ENCODE measurements at places on chromosomes 7 and 10.
A peak's percentile ranks its signal among the peaks of the same experiment; 100 is the strongest.

GRCh38 chr7:155344618-155345433 is 47.1 kb downstream of the INSIG1 start:
- peak; percentile 95 for DNase-seq

- no peak for DNase-seq
These were observed 2.4 kb downstream of the TRA2A start for GRCh38 chr7:23529262-23529859.

GRCh38 chr10:34319197-34319846 is 495.8 kb downstream of the PARD3 start:
- DNase-seq = no peak

- no peak for DNase-seq
These were observed 66.8 kb upstream of the CCNJ start for GRCh38 chr10:95976362-95977229.

GRCh38 chr7:40015790-40016296 is 65.8 kb downstream of the CDK13 start:
- peak; percentile 22 for DNase-seq

DNA sequence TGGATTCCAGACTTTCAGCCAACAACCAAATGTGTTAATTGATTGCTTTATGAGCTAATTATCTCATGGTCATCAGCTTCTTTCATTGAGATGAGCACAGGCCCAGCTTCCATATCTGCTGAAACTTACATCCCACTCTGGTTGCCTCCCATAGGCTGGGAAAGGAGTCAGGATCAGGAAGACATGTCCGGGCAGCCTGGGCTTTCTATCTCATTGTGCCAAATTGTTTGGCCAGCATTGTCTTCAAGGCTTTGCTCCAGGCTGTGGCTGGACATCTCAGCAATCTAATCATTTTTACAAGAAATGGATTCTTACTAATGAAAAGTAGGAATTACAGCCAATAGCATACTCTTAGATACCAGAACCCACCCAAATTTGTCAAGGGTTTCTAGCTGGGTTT is 295.2 kb downstream of the CXCL12 start:
- no peak for DNase-seq

DNA sequence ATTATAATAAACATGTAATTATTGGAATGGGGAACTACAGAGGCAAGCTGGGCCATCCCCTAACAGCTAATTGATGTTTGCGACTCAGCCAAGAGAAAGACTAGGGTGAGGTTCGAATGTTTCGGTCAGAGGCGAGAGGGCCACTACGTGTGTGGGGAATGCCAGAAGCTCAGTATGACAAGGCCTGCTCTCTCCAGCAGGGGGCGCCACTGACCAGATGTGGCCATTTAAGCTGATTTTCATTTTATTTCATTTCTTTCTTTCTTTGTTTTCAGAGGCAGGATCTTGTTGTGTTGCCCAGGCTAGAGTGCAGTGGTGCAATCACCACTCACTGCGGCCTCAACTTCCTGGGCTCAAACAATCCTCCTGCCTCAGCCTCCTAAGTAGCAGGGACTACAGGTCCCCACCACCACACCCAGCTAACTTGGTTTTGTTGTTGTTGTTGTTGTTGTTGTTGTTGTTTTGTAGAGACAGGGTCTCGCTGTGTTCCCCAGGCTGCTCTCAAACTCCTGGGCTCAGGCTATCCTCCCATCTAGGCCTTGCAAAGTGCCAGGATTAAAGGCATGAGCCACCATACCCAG is 38.1 kb downstream of the TMEM130 start:
- no peak for DNase-seq

DNA sequence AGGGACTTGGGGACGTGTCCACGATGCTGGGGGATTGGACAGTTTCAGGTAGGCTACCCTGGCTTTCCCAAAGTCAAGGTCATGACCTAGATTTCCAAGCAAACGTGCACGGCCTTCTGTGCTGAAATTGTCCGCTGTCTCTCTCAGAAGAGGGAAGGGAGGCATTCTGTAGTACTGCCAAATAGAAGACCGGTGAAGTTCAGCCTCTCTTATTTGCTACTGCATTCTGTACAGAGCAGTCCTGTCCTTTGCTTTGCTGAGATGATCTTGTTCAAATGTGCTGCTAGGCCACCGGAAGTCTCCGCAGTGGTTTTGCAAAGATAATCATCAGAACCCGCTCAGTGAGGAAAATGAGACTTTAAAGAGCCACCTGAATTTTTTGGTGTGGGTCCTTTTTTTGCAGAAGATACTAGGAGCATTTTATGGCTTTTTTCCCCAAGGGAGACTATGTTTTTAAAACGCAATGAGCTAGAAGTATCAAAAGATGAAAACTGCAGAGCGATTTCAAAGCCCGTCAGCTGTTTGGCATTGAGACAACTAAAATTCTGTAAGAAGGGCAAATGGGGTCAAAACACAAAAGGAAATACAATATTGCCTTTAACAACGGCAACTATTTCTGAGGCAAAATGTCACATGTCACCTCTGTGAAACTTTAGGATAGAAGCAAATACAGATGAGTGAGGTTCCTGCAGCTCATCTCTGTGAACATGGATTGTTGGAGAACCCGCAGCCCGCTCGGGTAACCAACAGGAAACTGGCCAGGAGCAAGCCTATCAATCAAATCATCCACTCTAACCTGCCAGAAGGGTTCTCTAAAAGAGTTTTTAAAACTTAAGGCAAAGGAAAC is 1.3 kb upstream of the NMT2 start:
- no peak for DNase-seq

- DNase-seq = peak; percentile 64
These were observed 171.2 kb upstream of the TNRC18 start for GRCh38 chr7:5594616-5595544.

- DNase-seq = no peak
These were observed 62.5 kb upstream of the INPP5A start for GRCh38 chr10:132475086-132475485.

GRCh38 chr10:60513281-60513680 is 123.6 kb upstream of the ANK3 start:
- DNase-seq = no peak

DNA sequence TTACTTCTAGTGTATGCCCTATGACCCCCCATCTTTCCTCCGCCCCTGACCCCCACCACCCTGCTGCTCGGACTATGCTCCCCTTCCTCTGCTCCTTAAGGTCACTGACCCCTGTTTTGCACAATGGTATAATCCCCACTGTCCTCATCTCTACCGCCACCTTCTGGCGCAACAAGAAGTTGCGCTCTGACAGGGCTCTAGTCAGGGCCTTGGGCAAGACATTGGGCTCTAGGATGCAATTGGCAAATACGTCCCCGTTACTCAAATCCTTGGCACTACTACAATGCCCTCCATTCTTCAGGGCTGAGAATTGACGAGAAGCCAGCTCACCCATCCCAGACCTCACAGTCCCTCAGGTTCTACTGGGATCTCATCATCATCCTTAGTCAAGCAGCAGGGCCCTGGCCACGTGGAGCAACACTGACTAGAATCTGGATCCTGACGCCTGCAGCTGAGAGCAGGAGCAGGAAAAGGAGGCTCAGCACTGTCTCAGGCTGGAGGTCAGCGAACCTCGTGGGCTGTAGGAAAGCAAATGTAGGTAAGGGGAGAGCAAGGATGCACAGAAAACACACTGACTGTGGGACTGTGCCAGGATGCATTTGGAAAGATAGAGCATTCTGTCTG is 10.6 kb downstream of the LRIT2 start:
- DNase-seq = no peak

DNA sequence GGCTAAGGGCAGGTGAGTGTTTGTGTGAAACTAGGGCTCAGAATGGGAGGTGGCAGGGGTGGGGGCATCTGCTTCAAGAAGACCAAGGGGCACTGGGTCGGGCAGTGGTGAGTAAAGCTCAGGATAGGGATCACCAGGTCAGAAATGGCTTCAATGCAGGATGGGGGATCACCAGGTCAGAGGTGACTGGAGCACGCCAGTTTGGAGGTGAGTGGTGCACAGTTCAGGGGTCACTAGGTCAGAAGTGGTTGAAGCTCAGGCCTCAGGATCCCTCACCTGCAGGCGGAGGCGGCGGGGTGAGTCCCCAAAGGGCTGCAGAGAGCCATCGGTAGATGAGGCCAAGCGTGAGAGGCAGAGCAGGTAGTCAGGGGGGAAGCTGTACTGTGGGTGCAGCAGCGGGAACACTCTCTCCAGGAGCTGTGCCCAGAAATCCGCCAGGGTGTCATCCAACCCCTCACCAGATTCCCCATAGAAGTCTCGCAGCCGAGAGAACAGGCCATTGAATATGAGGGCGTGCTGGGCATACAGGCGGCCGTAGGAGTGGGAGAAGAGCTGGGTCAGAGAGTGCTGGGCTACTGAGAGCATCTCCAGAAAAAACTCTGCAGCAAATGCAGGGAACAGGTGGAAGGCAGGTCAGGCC is 1.8 kb downstream of the GPC2 start:
- no peak for DNase-seq

GRCh38 chr7:122831436-122831835 is 54.8 kb downstream of the CADPS2 start:
- no peak for DNase-seq

DNA sequence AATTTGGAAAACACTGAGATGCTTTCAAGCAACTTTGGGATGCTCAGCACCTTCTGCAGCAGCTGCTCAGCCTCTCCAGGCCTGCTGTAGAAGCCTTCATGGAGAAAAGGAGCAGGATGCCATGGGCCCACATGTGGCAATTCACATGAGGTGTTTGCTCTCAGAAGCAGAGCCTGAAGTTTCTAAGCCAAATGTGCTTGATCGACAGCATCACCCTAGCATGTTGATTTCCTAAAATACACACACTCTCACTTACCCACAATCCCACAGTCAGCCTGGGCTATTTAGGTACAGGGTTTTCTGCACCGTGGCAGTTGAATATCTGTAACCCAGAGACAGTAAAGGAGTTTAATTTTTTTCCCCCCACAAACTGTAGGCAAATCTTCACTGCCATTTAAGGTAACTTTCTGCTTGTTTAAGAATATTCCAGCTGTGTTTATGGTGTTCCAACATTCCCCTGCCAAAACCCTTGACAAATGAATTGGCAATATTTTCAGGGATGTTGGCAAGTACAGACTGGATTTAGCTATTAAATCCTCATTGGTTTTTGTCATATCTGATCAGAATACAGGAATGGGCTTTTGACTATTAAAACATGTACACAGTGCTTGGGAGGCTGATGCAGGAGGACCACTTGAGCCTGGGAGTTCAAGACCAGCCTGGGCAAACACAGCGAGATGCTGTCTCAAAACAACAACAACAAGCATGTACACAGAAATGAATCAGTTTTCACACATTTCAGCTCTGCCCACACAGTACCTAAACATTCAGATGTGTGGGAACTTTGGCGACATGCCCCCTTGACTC is 244.2 kb downstream of the CELF2 start:
- DNase-seq = no peak

GRCh38 chr10:107434854-107435253 is 270.3 kb upstream of the SORCS1 start:
- no peak for DNase-seq

DNA sequence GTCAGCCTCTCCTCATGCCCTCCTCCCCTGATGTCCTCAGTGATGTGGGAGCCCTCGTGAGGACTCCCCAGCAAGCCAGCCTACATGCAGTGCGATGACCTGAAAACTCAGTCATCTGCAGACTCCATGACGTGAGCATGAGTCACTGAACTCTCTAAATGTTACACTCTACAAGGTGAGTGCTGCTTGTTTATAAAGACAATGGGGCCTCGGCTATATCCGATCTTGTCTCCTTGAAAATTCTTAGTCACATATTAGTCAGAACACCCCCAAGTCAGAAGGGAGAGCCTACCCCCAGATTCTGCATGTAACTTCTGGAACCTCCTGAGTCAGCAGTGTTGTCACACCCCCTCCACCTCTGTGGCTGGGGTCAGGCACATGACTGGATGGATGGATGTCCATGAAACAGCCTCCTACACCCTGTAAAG is 673.8 kb downstream of the INHBA start:
- DNase-seq = no peak

- no peak for DNase-seq
These were observed 60.4 kb upstream of the NCAPG2 start for GRCh38 chr7:158765020-158765419.

DNA sequence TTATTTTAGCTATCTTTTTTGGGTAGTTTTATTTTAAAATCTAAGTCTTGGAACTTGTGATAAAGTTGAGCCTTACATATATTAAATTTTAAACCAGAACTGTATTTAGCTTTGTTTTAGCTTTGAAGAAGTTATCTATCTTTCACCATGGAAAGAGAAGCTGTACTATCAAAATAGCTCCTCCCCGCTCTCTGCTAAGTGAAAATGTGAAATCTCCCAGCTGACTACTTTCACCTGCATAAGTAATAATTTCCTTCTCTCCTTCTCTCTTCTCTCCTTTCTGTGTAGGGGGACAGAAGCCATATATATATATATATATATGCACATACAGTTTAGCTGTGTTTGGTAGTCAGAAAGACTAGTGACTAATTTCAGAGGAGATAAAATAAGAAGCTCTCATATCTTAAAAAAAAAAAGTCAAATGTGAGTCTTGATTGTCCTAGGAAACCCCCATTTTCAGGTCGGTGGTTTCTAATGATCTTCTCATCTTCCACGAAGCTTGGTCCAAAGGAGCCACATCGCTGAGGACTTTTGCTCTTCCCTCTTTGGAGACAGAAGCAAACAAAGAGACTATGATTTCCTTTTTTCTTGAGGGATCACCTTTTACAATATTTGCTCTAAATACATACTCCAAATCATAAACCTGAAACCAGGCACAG is 30.6 kb upstream of the GDI2 start:
- no peak for DNase-seq

- peak; percentile 41 for DNase-seq
These were observed 41.8 kb downstream of the BLNK start for GRCh38 chr10:96229568-96230030.

DNA sequence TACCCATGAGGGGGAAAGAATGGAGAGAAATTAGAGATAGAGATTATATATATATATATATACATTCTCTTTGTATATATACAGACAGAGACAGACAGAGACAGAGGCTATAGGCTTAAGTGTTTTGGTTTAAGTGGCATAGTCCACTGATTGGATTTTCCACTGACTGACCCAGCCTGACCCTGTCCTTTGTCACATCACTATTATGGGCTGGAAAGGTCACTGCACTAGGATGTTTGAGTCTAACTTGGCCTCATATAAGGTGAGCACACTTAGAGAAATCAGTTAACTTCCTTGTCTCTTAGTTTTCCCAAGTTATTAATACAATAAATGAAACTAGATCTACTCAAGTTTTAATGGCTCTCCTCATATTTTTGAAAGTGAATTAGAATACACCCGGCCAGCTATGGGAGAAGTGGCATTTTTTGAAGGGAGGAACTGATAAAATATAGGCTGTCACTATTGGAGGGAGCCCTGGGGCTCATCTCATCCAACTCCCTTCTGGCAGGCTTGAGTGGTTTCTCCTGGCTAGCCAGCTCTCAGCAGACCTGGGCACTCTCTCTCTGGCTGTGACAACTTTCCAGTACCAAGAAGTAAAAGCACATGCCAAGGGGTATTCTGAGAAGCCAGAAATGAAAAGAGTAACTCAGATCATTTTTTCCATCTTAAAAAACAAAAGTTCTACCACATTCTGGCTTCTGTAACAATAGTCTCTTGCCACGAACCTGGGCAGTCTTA is 455.6 kb upstream of the ANKRD30A start:
- DNase-seq = no peak

All from frontal cortex (tissue), 4 donors.